Kasumi-1 (cell line): ENCODE measurements at places on chromosomes 5 and 9.

GRCh38 chr5:80919678-80920196 is 40.4 kb upstream of the RASGRF2 start:
- DNase-seq: no peak

GRCh38 chr5:173355561-173355960 is 27.3 kb upstream of the STC2 start:
- DNase-seq: no peak

DNA sequence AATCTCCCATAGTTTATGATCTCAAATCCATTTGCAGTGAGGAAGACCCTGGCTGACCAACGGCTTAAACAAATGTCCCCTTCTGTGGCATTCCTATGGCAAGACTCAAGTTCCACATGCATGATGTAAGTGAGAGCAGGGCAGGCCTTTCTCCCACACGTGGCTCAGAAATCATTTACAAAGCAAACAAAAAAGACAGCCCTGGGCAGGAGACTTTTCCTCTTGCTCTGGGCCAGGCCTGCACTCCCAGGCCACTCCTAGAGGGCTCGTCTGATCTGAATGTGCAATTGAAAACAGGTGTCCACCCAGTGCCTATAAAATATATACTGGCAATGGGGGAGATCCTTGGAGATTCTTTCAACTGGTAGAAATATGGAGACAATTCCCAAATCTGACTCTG is 123.1 kb downstream of the DMRT2 start:
- no peak for DNase-seq

- no peak for DNase-seq
These were observed 23.3 kb downstream of the CEP72 start for GRCh38 chr5:635306-636055.

- DNase-seq: peak; percentile 83
These were observed 50.0 kb upstream of the PPARGC1B start for GRCh38 chr5:149679876-149680809.

DNA sequence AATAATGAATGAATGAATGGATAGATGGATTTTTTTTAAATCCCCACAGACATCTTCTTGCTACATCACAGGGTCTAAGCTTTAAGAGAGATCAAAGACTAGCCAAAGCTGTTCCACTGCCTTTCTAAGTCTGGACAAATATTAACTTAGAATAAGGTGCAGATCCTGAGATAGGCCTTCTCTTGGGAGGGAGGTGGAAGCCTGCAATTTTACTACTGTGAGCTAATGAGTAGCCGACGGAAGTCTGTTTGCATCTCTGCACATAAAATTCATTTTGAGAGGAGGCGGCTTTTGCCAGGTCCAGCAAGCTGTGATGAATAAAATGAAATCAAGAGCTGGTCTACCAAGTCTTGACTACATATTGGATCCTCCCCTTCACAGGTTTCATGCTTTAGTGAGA is 484.9 kb downstream of the TMEM38B start:
- DNase-seq: no peak

DNA sequence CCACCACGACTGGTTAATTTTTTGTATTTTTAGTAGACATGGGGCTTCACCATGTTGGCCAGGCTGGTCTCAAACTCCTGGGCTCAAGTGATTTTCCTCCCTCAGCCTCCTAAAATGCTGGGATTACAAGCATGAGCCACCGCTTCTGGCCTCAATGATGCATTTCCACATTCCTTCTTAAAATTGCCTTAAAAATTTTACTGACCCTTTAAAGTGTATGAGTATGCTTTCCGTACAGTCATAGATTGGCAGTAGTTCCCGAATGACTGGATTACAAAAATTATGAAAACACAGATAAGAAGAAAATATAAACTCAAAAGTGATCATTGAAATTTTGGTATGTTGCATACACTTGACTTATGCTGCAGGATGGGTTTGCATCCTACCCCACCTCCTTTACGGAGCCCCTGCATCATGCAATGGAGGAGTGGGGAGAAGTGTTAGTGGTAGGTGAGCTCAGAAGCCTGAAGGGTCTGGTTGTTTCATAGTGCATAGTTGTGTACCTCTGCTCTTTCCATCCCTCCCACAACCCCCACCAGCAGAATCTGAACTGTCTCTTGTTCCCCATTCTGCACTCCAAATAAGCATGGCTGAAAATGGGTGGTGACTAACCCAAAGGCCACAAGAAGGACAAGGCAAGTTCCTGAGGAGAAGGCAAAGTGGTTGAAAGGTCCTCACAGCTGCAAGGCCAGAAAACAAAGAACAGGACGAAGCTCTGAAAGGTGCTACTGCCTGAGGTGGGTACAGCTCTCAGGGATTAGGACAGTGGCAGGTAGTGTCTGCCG is 26.8 kb downstream of the ANKRD55 start:
- no peak for DNase-seq

GRCh38 chr5:145682197-145682899 is 152.8 kb downstream of the PRELID2 start:
- no peak for DNase-seq

GRCh38 chr5:17817990-17818389 is 183.7 kb downstream of the TAF11L14 start:
- no peak for DNase-seq

- no peak for DNase-seq
These were observed 14.8 kb downstream of the LVRN start for GRCh38 chr5:115977096-115977495.

DNA sequence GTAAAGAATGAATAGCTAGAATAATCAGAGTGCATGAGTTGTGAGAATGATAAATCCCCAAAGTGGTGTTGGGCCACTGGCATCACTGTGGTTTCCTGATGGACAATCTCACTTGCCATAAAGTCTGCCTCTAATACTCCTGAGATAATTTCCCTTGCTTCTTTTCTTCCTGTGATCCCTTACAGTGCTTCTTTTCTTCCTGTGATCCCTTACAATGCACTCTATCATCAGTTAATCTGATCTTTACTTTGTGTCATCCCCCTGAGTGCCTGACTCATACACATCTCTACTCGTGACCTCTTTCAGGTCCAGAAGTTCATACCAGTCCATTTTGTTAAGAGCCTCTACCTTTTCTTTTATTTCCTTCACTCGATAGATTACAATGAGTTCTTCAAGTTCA is 418.3 kb downstream of the HCN1 start:
- DNase-seq: no peak

- DNase-seq: peak; percentile 10
These were observed 66.9 kb upstream of the GLIS3 start for GRCh38 chr9:4366591-4367330.

- DNase-seq: no peak
These were observed 143.4 kb downstream of the PALM2AKAP2 start for GRCh38 chr9:109923471-109923760.

DNA sequence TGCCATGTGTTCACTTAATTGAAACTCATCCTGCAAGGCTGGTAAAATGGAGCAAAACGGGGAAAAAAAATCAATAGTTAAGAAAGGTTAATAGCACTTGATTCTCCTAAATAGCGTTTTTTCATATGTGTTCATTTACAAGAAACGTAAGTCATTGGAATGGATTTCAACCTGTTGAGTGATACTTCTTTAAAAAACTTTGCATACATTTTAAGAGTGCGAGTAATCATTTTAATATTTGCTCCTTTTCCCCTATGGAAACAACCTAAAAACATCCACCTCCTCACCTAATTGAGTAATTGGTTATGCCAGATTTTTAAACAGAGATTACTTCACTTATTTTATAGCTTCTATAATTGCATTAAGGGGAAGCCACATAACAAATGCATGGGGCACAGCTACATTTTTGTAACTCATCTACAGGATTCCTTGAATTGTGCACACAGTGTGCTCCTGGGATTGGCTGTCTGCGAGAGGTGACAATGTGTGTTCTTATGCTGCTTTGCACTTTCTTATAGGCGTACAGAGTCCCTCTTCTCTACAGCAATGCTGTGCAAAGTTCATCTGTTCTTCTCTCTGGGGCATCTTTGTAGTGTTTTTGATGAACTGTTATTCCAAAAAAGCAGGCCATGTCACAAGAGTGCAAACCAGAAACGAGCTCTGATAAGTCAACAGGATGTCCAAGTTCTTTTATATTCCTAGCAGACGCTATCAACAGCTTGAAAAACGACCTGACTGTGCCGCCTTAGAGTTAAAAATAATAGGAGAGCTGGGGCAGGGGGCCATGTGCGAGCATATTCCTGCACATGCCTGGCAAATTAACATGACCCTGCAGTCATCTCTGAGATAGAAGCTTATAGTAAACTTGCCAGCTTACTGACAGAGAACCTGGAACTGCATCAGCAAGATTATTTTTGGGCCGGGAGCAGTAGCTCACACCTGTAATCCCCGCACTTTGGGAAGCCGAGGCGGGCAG is 117.9 kb downstream of the GOLPH3 start:
- no peak for DNase-seq

DNA sequence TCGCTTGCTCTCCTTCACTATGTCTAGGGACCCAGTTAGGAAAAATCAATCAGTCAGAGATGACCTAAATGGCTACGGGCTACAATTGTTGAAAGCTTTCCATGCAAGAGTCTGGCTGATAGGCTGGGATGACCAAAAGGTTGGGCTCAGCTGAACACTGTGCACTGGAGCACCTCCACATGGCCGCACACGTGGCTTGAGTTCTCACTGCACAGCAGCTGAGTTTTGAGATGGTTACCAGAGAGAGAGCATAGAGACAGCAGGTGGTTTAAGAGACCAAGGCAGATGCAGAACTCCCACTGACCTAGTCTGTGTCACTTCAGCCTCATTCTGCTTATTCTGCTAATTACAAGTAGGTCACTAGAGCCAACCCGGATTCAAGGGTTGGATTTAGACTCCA is 2354.8 kb upstream of the C9orf72 start:
- DNase-seq: no peak

- no peak for DNase-seq
These were observed 50.9 kb upstream of the SUSD3 start for GRCh38 chr9:93007529-93008058.

GRCh38 chr5:1804001-1804690 is 2.9 kb downstream of the NDUFS6 start:
- DNase-seq: no peak

GRCh38 chr9:85108746-85109145 is 439.2 kb downstream of the NTRK2 start:
- no peak for DNase-seq
